ENCODE measurements at places on chromosomes 7 and 10.

DNA sequence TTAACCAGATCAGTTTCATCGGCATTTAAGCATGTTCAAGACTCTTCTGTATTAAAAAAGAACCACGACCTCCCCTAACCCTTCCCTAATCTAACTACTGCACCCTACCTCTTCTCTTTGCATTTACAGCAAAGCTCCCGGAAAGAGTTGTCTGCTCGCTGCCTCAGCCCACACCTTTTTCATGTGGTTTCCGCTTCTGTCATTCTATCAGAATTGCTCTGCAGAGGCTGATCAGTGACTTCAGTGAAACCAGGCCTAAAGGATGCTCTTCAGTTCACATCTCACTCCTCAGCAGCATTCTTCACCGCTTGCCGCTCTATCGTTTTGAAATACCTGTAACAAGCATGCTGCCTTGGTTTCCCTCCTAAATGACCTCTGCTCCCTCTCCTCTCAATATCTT lies 160.9 kb downstream of the SDK1 start:
- DNase-seq: no peak

DNA sequence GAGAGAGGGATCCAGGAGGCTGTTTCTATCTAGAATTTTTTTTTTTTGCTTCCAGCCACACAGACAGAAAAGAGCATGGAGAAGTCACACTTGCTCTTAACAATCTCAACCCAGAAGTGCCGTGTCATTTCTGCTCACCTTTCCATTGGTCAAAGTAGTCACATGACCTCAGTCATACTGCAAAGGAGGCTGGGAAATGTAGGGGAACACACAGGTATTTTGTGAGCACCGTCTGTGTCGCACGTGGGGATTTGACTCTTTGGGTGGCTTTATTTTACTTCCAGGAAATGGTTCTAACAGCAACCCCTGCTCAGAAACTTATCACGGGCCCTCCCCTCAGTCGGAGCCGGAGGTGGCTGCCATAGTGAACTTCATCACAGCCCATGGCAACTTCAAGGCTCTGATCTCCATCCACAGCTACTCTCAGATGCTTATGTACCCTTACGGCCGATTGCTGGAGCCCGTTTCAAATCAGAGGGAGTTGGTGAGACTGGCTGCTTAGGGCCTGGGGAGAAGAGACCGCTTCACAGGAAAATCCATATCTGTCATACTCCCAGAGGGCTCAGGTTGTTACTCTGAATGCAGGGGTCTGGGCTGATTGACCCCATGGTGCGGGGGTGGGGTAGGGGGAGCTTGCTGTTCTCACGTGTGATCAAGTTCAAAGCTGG lies 13.1 kb upstream of the CPA1 start:
- DNase-seq: no peak

DNA sequence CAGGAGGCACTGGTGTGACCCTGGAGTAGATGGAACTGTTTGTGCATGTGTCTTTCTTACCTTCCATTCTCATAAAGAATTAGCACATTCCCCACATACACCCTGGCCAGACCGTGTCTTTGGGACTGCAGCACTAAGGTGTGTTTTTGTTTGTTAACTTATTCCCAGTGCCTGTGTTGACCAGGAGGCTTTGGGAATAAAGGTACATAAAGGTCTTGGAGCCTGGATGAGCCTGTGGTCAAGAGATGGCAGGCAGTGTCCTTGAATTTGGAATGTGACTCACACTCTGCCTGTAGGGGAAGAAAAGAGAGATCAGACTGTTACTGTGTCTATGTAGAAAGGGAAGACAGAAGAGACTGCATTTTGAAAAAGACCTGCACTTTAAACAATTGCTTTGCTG lies 137.6 kb downstream of the LYZL1 start:
- no peak for DNase-seq

- no peak for DNase-seq
Observed at GRCh38 chr7:72234086-72234485, 178.1 kb downstream of the CALN1 start.

DNA sequence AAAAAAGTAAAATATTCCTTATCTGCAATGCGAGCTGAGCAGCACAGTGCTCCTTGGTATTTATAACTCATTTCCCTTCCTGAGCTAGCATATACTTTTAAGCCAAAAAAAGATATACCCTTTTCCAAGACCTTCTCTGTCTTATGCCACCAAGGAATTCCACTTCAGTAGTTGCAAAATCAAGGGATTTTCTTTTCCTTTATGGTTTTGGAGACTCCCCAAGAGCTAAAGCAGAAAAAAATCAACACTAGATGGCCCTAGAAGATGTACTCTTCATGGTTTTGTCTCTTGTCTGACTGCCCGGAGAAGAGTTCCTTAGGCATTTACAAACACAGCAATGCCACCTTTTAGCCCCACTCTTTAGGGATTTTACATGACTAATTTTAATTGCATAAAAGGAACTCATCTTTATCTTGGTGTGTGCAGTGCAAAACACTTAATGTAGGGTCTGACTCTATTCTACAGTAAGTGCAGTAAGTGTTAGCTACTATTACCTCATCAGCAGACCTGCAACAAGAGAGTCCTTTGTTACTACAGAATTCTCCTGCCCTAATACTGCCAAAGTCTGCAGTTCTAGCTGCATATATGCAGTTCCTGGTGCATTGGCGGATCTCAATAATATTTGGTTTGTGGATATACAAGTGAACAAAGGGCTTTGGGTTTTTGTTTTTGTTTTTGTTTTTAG lies 443.3 kb downstream of the GFRA1 start:
- DNase-seq: no peak

DNA sequence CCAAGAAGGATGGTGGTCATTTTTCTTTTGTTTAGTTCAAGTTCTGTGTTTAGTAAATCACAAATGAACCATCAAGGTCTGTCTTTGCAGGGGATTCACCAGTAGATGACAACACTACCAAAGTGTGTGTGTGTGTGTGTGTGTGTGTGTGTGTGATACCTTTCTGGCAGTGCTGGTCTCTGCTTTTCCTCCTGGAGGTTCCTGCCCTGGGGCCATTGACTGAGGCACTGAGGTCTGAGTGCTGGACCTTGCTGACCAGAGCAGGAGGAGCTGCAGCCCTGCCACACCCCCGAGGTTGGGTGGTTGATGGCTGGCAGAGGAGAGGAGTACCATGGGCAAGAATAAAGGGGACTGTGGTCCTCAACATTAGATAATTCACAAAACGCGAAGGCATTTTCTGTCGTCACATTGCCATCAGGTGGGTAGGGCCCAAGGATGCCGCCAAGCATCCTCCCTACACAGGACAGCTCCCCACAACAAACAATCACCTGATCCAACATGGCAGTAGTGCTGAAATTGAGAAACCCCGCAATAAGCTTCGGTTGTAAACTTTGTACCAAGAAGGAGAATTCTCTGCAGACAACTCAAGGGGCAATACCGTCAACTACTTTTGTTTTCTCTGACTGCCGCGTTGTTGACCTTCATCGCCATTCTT lies 49.5 kb upstream of the PRSS58 start:
- no peak for DNase-seq

DNA sequence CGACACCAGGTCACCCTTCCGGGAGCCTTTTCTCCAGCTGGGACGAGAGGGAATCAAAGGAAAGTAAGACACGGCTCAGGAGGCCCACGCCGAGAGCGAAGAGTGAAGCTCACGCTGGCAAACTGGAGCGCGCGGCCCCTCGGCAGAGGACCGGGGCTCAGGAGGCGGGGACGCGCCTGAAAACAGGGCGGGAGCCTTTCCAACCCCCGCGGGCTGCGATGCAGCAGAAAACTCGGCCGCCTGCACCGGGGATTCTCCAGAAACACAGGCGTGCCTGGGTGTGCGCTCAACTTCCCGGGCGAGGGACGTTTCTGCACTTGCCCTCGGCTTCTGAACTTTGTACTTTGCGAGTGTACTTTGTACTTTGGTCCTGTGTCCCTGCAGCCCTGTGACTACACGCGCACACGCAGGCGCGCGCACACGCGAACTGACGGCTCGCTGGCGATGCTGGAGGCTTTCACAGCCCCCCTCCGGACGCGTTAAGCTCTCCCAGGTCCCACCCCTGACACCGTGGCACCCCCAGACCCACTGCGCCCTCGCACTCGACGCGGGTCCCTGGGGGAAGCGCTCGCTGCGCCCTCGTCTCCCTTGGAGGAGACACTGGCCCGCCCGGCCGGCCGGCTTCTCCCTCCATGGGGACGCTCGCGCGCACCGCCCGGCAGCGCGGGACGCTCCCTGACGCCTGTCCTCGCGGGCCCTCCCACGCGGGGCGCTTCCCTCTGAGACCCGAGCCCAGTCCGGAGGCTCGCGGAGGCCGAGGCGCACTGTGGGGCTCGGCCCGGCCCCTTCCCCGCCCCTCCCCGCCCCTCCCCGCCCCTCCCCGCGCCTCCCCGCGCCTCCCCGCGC lies 588 bp upstream of the PAOX start:
- peak; percentile 91 for DNase-seq

DNA sequence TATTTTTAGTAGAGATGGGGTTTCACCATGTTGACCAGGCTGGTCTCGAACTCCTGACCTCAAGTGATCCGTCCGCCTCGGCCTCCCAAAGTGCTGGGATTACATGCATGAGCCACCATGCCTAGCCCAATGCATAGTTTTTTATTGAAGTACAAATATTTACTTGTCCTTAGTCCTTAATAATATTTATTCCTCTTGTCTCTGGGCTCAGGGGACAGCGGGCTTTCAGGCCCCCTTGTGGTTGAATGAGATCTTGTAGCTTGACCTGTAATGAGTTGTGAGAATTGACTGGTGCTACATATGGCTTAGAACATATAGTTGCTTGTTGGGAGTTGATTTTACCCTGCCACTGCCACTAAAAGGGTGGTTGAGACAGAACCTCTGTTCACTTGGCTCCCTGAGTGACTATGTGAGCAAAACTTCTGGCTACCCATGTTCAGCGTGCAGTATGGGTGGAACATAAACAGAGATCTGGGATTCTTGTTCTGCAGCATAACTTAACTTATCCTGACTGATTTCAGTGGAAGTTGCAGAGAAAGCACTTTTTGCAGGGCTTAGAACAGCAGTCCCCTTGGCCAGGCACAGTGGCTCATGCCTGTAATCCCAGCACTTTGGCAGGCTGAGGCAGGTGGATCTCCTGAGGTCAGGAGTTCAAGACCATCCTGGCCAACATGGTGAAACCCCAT lies 14.9 kb downstream of the CCL26 start:
- DNase-seq: no peak

- no peak for DNase-seq
Observed at GRCh38 chr10:97371696-97372095, 29.4 kb downstream of the RRP12 start.

DNA sequence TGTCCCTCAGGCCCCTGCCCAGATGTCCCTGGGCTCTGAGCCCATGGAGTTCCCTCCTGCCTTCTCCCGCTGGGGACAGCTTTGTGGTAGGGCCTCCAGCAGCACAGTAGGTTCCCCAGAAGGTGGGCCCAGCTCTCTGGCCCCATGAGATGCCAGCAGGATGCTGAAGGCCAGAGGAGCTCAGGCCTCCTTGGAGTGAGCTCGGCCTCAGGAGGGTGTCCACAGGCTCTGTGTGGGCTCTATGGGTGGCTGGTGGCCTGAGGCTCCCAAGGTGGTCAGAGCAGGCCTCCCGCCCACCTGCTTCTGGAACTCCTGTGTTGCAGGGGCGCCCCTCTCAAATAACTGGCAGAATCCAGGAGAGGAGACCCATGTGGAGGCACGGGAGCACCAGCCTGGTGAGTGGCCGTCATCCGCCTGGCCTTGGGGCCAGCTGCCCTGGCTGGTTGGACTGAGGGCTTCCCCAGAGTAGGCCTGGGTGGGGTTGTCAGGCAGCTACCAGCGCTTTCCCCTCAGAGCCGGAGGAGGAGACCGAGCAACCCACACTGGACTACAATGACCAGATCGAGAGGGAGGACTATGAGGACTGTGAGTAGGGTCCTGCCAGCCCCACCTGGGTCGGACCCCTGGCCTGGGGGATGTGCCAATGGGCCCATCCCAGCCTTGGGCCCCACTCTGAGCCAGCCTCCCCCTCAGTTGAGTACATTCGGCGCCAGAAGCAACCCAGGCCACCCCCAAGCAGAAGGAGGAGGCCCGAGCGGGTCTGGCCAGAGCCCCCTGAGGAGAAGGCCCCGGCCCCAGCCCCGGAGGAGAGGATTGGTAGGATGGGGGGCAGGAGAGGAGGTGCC lies 3.2 kb downstream of the AEBP1 start:
- DNase-seq: no peak

GRCh38 chr7:17516771-17517170 lies 218.3 kb downstream of the AHR start:
- no peak for DNase-seq

GRCh38 chr10:30386801-30387588 lies 37.9 kb upstream of the MTPAP start:
- DNase-seq: no peak

DNA sequence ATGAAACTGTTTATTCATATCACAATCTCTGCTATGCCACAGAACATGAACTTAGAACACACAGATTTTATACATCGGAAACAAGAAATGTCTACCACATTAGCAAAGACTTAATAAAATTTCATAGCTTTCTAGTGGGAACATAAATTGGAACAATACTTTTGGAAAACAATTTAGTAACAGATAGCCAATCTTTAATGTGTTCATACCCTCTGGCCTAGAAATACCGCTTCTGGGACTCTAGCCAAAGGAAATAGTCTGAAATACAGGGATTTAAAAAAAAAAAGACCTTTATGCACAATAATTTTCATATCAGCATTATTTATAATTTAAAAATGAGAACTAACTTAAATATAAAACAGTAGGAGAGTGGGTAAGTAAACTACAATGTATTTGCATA lies 168.5 kb downstream of the PLXNA4 start:
- DNase-seq: no peak

- no peak for DNase-seq
Observed at GRCh38 chr10:32941357-32941756, 16.7 kb downstream of the ITGB1 start.

DNA sequence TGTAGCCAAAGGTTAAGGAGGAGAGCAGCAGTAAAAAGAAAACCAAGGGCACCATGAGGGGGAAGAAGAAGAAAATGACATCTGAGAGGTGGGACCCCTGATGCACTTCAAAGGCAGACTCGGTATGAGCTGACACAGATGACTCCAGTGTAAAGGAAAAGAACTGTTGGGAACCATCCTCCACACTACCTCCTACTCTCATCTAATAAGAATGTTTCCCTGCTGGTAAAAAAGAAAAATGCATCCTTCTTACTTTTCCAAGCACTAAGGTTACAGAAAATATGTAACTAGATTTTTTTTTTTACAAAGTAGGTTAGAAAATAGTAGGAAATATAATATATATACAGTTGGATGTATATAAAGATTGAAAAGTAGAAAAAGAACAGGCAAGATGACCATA lies 16.9 kb downstream of the TAS2R41 start:
- no peak for DNase-seq

DNA sequence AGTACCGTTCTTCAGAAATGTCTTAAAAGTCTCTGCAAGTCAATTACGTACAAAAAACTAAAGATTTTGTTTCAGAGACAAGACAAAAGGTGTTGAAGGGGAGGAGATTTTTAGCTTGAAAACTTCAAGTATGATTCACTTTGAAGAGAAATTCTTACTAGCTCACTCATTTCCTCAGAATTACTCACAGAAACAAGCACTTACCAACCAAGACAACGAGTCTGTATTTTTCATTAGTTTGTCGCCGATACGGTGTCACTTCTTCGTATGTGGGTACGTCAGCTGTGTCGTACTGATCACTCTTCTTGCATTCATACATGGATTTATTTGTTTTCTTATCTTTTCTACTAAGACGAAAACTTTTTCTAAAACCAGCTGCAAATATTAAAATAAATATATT lies 90.6 kb upstream of the ODAD2 start:
- no peak for DNase-seq

GRCh38 chr10:968546-969199 lies 19.6 kb upstream of the GTPBP4 start:
- DNase-seq: no peak
